Mononuclear cell (primary cell): ENCODE measurements at places on chromosomes 4 and X. TPM values are rescaled to one million over a fixed set of nuclear protein-coding genes. Genes with fewer than 3 reads are reported as not detected.

QRFPR gene
- not detected for total RNA-seq

SPATA4 gene
- not detected for total RNA-seq

LDOC1 gene
- 1.5 TPM for total RNA-seq

TEX13C gene
- not detected for total RNA-seq

GPAT3 gene
- total RNA-seq: 10.1 TPM

IDUA gene
- 8.5 TPM for total RNA-seq

TCEAL5 gene
- total RNA-seq: 0.10 TPM

RBMX gene
- total RNA-seq: 402 TPM

CXorf49B gene
- not detected for total RNA-seq

SPANXB1 gene
- not detected for total RNA-seq

RS1 gene
- total RNA-seq: not detected

MAML3 gene
- 4.4 TPM for total RNA-seq

GABRA4 gene
- total RNA-seq: under 0.01 TPM

SHOX gene
- not detected for total RNA-seq

IL3RA gene
- total RNA-seq: 13.2 TPM

CXCL3 gene
- 46.6 TPM for total RNA-seq

CDKL5 gene
- total RNA-seq: 1.6 TPM

KLHL13 gene
- 0.63 TPM for total RNA-seq

CCNA2 gene
- total RNA-seq: 0.73 TPM

TMPRSS11F gene
- not detected for total RNA-seq

LRRC66 gene
- total RNA-seq: 0.10 TPM

GYPA gene
- 0.10 TPM for total RNA-seq

CFI gene
- under 0.01 TPM for total RNA-seq

SCD5 gene
- total RNA-seq: 1.0 TPM

MMGT1 gene
- 36.6 TPM for total RNA-seq

CXXC4 gene
- total RNA-seq: 0.21 TPM

TMSB15B gene
- 5.9 TPM for total RNA-seq

DLG3 gene
- 6.4 TPM for total RNA-seq

FOXR2 gene
- not detected for total RNA-seq

LRBA gene
- 96.0 TPM for total RNA-seq

SULT1B1 gene
- 8.1 TPM for total RNA-seq

HELQ gene
- total RNA-seq: 29.9 TPM

SSX2 gene
- total RNA-seq: not detected

TMPRSS11B gene
- not detected for total RNA-seq
